ENCODE measurements at places on chromosomes 13 and 19.

- DNase-seq: no peak
Measured at GRCh38 chr13:104831831-104832230, 1703.6 kb downstream of the EFNB2 start.

DNA sequence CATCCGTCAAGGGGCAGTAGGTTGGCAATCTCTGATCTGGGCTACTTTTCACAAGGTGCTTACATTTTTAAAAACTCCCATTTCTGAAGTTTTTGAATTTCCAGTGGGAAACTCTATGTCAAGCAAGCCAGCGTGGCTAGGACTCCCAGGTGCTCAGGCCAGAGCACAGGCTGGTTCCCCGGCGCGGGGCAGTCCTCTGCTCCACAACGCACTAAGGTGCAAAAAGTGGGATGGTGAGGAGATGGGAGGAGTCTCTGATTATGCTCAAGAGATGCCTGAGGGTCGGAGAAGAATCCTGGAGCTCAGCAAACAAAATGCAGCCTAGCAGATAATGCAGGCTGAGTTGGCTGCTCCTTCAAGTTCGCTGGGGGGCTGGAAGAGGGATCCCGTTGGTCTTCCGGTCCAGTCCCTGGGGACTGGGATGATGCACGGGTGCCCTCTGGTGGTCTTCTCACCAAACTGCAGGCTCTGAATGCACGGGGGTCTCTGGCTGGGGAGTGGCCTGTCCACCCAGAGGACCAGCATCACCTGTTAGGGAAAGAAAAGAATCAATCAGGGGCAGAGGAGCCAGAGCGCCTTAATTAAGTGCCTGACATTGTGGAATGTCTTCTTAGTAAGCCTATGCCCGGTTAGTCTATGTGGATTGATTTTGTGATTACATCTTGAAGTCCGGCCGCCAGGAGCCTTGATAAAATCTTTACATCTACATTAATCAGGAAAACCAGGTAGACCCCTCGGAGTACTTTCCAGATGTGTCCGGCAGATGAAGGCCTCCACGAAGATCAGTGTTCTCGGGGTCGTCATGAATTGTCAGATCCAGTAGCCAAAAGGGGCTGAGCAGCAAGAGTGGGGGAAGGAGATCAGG, 244.4 kb upstream of the MAB21L1 start:
- DNase-seq: no peak

GRCh38 chr13:78185700-78186099, 267.1 kb upstream of the EDNRB start:
- DNase-seq: no peak

DNA sequence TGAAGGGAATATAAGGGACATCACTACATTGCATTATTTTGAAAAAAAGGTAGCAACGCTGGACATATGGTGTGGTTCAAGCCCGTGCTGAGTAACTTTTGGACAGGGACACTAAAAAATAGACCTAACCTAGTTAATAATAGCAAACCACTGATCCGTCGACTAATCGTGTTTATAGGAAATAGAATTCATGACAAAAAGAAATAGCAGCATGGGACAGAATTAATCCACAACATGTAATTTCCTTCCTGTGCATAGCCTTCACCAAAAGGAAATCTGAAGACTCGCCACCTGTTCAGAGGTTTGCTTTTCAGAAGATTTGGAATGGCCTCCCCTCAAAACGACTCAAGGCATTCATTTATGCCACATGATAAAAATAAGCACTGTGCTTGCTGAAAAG, 128.7 kb downstream of the FGF14 start:
- no peak for DNase-seq

GRCh38 chr19:52270266-52270885, 989 bp downstream of the ZNF766 start:
- no peak for DNase-seq

DNA sequence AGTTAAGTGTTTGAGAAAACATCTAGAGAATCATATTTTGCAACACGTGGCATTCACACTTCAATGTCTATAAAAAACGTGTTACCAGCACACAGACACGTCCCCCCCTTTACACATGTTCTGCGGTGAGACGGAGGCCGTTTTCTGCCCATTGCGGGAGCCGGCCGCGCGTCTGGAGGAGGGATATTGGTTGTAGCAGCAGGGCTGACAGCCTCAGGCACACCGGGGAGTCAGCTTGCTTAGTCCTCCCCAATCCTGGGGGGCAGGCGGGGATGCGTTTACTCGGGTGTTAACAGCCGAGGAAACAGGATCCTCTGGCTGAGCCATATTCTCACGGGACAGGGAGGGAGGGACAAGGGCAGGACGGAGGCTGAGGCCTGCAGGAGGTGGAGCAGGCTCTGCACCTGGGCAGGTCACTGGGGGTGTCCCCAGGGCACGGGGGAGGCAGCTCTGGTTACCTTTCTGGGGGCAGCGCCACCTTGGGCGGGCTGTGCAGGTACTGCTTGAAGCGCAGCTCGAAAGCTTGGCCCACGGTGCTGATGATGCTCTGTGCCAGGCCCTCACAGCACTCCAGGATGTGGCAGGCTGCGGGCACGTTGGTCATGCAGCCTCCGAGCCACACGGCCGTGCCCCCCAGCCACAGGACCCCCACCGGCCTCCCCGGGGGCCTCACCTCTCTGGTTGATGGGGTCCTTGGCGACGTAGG, 25.0 kb downstream of the SHC2 start:
- DNase-seq: no peak

DNA sequence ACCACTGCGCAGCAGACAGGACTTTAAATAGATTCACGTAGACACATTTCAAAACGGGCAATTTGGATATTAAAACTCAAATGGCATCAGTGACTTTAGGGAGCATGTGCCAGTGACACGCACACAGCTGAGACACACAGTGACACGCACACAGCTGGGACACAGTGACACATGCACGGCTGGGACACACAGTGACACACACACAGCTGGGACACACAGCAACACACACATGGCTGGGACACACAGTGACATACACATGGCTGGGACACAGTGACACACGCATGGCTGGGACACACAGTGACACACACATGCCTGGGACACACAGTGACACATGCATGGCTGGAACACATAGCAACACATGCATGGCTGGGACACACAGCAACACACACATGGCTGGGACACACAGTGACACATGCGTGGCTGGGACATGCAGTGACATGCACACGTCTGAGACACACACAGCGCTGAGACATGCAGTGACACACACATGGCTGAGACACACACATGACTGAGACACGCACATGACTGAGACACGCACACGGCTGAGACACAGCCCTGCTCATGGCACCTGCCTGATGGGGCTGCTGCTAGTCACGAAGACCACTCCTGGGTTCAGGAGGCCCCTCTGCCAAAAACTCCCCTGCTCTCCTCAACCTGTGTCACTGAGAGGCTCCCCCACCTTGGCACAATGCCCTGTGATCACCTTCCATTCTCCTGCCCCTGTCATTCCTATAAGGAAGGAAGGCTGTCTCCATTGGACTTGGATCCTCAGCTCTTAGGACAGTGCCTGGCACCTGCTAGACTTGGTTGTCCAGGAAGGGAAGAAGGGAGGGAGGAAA, 52.5 kb downstream of the SOX1 start:
- DNase-seq: no peak

DNA sequence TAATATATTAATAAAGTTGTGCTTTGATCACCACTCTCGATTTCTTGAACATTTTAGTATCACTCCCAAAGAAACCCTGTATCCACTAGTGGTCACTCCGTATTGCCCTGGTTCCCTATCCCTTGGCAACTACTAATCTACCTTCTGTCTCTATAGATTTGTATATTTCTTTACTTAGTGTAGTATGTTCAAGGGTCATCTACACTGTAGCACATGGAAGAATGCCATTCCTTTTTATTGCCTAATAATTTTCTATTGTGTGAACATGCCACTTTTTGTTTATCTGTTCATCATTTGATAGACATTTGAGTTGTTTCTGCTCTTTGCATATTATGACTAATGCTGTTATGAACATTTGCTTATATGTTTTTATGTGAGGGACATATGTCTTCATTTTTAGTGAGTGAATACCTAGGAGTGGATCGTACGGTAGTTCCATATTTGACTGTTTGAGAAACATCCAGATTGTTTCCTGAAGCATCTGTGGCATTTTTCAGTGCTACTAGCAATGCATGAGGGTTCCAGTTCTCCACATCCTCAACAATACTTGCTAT, 254.0 kb downstream of the GPC6 start:
- no peak for DNase-seq

DNA sequence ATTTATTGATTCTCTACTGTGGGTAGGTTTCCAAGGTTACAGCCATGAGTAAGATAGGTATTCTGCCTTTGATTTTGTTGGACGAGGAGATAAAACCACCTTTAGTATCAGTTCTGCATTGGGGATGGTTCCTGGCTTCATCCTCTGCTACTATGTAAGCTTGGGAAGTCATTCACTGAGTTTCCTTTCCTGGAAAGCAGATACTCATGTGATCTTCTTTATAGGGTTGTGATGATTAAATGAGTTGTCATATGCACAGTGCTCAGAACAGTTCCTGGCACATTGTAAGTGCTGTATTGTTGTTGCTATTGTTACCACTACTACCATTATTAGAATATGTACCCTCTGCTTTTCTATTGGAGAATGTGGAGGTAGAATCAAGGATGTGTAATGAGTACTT, 13.1 kb upstream of the WTIP start:
- DNase-seq: no peak

DNA sequence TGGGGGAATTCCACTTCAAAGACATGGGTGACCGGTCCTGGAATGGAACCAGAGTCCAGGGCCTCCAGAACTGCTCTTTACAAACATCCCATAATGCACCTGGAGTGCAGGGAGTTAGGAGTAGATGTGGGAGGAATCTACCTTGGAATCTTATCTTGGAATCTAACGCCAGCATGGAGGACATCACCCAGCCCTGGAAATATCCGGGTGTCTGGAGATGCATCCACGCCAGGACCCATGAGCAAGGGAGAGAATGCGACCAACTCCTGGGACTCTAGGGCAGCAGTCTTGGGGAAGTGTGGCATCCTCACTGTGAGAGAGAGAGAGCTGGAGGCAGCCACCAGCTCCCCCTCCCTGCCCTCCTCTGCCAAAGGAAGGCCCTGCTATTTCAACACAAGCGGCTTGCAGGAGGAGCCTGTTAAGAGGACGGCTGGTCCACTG, 211.8 kb downstream of the UQCRFS1 start:
- no peak for DNase-seq

DNA sequence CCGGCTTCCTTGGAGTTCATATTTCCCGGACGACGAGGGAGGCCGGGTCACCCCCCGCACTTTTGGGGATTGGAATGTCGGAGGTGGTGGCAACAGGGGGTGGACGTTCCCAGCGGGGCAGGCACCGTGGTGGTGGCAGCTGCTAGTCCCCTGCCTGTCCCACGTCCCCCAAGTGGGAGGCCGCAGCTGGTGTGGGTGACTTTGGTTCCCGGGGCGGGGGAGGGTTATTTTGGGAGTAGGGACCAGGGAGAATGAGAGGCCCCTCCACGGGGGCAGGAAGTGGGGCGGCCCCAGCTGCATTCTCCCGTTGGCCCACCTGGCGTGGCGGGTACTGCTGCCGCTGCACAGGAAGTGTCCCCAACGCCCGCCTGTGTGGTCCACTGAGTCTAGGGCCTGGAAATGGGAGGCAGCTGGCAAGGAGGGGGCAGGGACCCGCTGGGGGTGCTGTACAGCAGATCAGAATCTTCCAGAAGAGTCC, 11.1 kb upstream of the PLIN3 start:
- DNase-seq: no peak

DNA sequence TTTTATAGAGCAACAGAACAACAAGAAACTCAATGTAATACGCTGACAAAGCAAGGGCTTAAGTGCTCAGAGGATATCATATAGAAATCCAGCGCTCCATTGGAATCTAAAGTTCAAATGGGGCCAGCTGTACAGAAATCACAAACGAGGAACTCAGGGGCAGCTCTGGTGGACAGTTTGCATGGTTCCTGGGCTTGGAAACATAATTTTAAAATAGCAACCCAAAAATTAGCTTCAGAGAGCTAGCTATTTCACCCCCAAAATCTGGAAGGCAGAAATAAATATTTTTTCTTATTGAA, 19.2 kb upstream of the LATS2 start:
- no peak for DNase-seq

GRCh38 chr19:47663435-47663910, 49.7 kb upstream of the EHD2 start:
- DNase-seq: no peak

DNA sequence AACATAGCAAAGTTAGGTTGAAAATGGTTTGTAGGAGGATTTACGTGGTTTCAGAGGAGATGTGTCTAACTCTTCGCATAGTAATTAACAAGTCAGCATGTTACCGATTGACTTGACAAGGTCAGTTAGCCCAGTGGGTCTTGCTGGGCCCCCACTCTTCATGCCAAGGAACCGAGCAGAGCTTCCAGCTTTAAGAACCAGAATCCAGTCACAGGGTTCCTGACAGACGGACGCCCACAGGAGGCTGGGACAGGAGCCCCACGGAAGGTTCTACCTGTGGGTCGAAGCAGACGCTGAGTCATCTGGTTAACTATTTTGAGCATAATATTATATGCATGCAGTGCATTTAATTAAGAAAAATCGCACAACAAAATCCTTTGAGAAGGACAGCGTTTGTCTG, 3.5 kb downstream of the TMEM255B start:
- DNase-seq: no peak

GRCh38 chr19:15672580-15673175, at the start of gene CYP4F12:
Gene CYP4F12 (plus strand): TSS chr19:15673087. CDS start chr19:15673530, 443 bp downstream.
- DNase-seq: no peak

Measured in cortex of kidney (tissue), 1 donor.